ENCODE measurements at places on chromosomes 1 and 21. TPM values are rescaled to one million over a fixed set of nuclear protein-coding genes. Genes with fewer than 3 reads are reported as not detected.

OR2T4 gene
- total RNA-seq: not detected

LRIF1 gene
- total RNA-seq: 9.9 TPM

EPHB2 gene
- 7.9 TPM for total RNA-seq

TINAGL1 gene
- total RNA-seq: 47.2 TPM

AZIN2 gene
- 1.6 TPM for total RNA-seq

NHLH1 gene
- not detected for total RNA-seq

ANXA9 gene
- 17.4 TPM for total RNA-seq

HEYL gene
- total RNA-seq: 33.7 TPM

EPHA2 gene
- total RNA-seq: 26.7 TPM

SHE gene
- total RNA-seq: 4.2 TPM

INAVA gene
- total RNA-seq: 22.1 TPM

CHIA gene
- not detected for total RNA-seq

PCP4L1 gene
- not detected for total RNA-seq

GSTM1 gene
- total RNA-seq: 19.5 TPM

GBP4 gene
- total RNA-seq: 0.66 TPM

ZMPSTE24 gene
- total RNA-seq: 25.7 TPM

IGSF3 gene
- 5.2 TPM for total RNA-seq

CFHR2 gene
- total RNA-seq: not detected

LBR gene
- 26.5 TPM for total RNA-seq

HPCA gene
- not detected for total RNA-seq

PALMD gene
- total RNA-seq: 13.5 TPM

MATN1 gene
- not detected for total RNA-seq

KAZN gene
- total RNA-seq: 3.4 TPM

TFF2 gene
- 9.3 TPM for total RNA-seq

TNFRSF1B gene
- 13.7 TPM for total RNA-seq

RGS18 gene
- 2.3 TPM for total RNA-seq

ANKRD65 gene
- total RNA-seq: 11.2 TPM

ATF3 gene
- 8.6 TPM for total RNA-seq

MAN1C1 gene
- 10.9 TPM for total RNA-seq

PPFIA4 gene
- not detected for total RNA-seq

SIKE1 gene
- 15.5 TPM for total RNA-seq

ADAM30 gene
- not detected for total RNA-seq

FAM151A gene
- total RNA-seq: not detected

TSNAX gene
- 4.0 TPM for total RNA-seq

DSCAM gene
- 0.26 TPM for total RNA-seq

SCAF4 gene
- 9.2 TPM for total RNA-seq

WDR64 gene
- not detected for total RNA-seq

AQP10 gene
- total RNA-seq: not detected

Measured in body of pancreas (tissue), 4 donors.